Fibroblast of mammary gland (primary cell): ENCODE measurements at places on chromosomes 3 and 15.

- no peak for DNase-seq
These were observed 399.2 kb downstream of the EPHA3 start for GRCh38 chr3:89506462-89507103.

GRCh38 chr15:59063042-59063441 is 41.9 kb upstream of the CCNB2 start:
- DNase-seq: peak; percentile 55

DNA sequence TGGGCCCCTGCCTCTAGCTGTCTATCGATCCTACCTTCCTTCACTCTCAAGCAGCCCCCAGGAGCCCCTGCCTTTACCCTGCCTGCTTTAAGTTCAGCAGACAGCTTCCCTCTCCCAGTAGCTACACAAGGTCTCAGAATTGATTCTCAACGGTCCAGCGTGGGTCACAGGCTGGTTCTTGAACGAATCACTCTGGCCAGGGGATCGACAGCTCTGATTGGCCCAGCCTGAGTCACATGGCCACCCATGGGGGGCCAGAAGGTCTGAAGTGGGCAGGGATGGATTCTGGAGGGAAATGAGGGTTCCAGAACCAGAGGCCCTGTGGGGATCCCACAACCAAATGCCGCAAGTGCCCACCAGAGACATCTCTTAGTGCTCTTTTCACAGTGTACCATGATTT is 23.7 kb upstream of the CCDC174 start:
- no peak for DNase-seq

- no peak for DNase-seq
These were observed 44.6 kb upstream of the P3H2 start for GRCh38 chr3:190165253-190165652.

- no peak for DNase-seq
These were observed 55.1 kb upstream of the ACAD9 start for GRCh38 chr3:128824132-128824850.

GRCh38 chr15:53658827-53659555 is 100.5 kb downstream of the WDR72 start:
- no peak for DNase-seq

- DNase-seq: no peak
These were observed 637.3 kb downstream of the TUSC7 start for GRCh38 chr3:117346901-117347300.
